ENCODE measurements at places on chromosomes 5 and 9.
A peak's percentile ranks its signal among the peaks of the same experiment; 100 is the strongest.

DNA sequence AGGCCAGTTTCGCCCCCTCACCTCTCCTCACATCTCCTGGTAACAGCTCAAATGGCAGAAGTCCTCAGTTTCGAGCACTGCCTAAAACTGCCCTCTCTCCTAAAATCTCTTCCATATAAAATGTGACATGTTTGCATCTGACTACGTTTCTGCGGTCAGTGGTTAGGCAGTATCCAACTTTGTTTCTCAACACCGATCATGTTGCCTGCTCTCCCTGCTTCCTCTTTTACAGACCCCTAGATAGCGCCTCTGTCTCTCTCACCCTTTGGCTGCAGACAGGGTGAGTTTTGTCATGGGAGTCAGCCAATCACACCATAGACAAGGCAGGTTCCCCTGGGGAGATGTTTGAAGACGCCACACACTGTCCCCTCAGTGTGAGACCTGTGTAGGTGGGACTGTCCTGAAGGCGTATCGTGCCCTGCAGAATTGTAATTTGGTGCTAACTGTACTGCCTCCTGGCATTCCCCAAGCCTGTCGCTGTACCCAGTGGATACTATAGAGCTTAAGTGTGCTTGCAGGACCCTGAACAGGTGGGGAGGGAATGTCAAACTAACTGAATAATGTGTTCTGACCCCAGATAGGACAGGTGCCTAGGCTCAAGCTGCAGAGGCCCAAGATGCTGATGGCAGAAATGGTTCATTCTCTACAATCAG is 1.1 kb downstream of the HEXB start:
- DNase-seq, result peak; percentile 43

DNA sequence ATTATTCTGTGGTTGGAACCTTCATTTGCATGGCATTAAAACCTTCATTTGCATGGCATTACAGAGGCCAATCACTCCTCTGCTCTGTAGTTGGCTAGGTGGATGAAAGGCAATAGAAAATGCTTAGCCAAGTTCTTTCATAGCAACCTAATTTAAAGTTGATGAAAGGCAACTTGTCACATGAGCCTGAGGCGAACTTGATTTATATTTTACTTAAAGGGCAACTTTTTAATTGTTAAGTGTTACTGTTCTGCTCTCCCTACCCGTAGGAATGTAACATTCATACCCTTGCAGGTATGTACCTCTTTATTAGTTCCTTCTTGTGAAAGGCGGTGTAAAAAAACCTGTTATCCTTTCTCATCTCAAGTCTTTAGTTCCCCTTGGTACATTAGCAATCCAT is 7.9 kb upstream of the ERMP1 start:
- no peak for DNase-seq

DNA sequence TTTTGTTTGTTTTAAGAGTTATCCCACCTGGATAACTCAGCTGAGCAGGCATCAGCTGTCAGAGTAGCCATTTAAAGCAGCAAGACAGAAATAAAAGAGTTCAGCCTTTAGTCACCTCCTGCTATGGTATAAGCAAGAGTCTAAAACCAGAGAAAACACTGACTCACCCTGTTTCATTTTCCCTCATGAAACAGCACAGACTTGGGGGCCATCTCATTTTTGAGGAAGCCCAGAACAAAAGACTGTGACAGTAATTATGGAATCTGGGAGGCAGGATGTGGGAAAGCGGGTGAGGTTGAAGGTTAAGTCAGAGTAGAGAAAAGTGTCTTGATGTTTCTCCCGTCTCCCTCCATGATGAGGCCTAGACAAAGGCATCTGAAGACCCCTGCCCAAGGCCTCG is 90.2 kb upstream of the FAM174A start:
- no peak for DNase-seq

DNA sequence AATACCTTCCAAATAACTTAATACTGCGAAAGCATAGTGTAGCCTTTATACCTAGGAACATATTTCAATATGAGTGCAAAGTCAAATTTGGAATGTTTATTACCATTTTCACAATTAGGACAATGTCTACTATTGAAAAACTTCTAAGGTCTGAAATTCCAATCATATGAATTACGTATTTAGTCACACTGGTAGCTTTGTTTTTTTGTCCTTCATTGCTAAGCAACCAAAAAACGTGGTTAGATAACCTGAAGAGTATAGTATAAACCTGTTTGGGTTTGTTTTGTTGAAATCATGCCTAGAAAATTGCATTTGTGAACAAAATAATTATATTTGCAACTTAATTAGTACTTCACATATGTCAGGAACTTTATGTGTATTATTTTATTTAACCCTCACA is 134.2 kb downstream of the FBXO4 start:
- no peak for DNase-seq

GRCh38 chr5:91027405-91028139 is 355.5 kb downstream of the ARRDC3 start:
- no peak for DNase-seq
